ENCODE measurements at places on chromosomes 1 and 21. TPM values are rescaled to one million over a fixed set of nuclear protein-coding genes. Genes with fewer than 3 reads are reported as not detected.

DNA sequence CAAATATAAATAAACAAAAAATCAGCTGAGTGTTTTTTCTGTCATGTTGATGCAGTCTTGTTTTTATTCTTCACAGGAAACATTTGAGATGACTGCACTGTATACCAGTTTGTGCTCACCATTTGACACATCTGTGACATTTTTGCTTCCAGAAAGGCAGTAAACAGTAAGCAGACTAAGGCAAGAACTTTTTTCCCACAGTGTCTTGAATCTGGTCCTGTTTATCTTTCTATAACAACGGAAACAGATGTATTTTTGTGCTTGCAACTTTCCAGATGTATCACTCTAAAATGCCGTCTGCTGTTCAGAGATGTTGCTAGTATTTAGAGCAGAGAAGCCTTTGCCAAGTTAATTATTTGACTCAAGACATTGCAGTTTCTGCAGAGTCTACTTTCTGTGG is 105.5 kb downstream of the ZC3H11B start:
- DNase-seq = no peak

DNA sequence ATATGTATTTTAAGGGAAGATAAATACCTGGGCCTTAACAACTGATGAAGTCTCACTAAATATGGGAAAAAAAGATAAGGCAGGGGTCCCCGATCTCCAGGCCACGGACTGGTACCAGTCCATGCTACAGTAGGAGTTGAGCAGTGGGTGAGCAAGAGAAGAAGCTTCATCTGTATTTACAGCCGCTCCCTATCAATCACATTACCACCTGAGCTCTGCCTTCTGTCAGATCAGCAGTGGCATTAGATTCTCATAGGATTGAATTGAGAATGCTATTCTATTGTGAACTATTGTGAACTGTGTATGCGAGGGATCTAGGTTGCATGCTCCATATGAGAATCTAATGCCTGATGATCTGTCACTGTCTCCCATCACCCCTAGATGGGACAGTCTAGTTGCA is 43.0 kb upstream of the PAXBP1 start:
- DNase-seq = no peak

VASH2 gene
- 0.12 TPM for total RNA-seq

C1orf116 gene
- not detected for total RNA-seq

CCDC30 gene
- total RNA-seq = 1.4 TPM

DNA sequence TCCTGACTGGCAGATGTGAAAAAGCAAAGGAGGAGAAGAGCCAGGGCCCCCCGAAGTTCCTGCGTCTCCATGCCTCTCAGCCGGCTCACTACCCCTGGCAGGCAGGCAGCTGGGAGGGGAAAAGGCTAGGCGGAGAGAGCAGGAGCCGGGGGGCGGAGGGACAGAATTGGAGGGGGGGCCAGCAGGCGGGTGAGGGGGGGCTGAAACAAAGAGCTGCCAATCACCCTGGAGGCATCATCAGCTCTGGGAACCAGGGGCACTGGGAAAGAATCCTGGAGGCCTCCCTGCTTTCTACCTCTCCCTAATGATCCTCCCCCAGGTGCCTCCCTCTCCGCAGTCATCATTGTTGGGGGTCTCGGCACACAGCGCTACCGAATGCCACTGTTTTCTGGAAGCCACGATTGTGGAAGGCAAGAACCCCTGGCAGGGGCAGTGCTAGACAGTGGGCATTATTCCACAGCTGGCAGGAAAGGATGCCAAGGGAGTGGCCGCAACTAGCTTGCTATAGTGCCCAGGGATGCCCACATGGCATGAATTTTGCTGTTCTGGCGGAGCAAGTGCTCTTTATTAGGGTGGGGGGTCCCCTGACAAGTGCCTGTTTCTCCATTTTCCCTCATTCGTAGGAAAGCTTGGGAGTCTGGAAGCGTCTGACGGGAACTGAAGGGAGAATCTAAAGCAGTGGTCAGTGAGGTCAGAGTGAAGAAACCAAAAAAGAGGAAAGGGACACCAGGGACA is at the start of gene THBS3:
THBS3 (minus strand) TSS at position 92 of the 735 bp plus-strand sequence; CDS start at position 71, 21 bp downstream.
- DNase-seq = no peak

GRCh38 chr1:198297281-198297680 is 140.5 kb downstream of the NEK7 start:
- no peak for DNase-seq

CRTC2 gene
- total RNA-seq = 107 TPM

DNA sequence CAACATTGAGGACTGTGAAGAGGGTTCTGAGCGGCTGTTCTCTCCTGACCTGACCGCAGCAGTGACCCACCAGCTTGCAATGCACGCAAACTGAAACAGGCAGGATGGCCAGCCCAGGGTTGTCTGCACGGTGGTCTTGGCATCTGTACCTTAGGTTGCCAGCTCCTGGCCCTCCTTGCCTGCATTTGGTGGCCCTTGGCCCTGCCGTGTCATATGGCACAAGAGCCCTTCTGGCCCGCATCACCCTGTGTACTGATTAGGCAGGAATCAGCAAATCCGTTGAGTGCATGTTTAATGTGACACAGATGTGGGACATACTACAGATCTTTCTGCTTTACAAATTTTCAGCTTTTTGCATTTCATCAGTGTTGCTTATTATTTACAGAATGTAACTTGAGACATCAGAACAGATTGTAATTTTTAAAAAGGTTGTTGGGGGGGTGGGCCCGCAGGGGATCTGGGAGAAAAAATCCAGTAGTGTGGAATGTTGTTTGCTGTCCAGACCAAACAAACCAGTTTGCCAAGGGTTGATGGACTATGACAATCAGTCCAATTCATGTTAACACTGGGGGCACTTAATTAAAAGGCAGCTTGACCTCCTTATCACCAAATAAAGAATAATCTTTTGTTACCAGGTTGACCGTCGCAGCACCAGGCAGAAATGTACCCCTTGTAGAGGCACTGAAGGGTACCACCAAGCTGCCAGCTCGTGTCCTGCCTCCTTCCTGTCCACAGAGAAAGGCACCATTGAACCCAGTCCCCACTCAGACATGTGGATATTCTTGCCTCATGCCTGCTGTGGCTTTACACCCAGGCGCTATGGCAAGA is 132.6 kb downstream of the DHRS3 start:
- DNase-seq = no peak

GRCh38 chr1:96364576-96364975 is 357.0 kb upstream of the PTBP2 start:
- DNase-seq = no peak

RHCE gene
- 0.17 TPM for total RNA-seq

RCSD1 gene
- total RNA-seq = 152 TPM

- DNase-seq = no peak
These were observed 99.5 kb upstream of the GJB5 start for GRCh38 chr1:34655206-34655874.

Data from activated CD4-positive, alpha-beta T cell treated with anti-CD3 and anti-CD28 coated beads, Interleukin-2, amount 10 ng/mL, durations not matched to agents 7 days and 5 days (primary cell).